ENCODE measurements at places on chromosomes 2 and 18.
A peak's percentile ranks its signal among the peaks of the same experiment; 100 is the strongest.

GRCh38 chr2:11122380-11122779 lies 32.9 kb upstream of the SLC66A3 start:
- DNase-seq = no peak

- no peak for DNase-seq
Observed at GRCh38 chr2:220455351-220455990, 828.0 kb downstream of the SLC4A3 start.

GRCh38 chr18:35049111-35050027 lies 8.2 kb downstream of the MAPRE2 start:
- no peak for DNase-seq

DNA sequence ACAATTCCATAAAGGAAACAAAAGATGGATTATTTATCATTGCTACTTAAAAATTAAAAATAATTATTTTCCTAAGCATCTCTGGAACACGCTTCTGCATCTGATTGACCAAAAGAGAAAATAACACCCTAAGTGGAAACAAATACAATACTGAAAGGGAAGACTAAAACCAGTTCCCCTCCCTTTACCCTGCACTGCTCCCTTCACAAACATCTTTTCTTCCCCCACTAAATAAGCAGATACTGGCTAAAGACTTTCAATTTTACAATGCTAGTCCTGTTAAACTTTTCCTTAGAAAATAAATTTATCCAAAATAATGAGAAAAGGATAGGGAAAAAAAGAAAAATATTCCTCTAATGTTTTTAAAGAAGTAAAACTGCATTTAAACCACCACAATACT lies 4.3 kb downstream of the NCKAP1 start:
- no peak for DNase-seq

DNA sequence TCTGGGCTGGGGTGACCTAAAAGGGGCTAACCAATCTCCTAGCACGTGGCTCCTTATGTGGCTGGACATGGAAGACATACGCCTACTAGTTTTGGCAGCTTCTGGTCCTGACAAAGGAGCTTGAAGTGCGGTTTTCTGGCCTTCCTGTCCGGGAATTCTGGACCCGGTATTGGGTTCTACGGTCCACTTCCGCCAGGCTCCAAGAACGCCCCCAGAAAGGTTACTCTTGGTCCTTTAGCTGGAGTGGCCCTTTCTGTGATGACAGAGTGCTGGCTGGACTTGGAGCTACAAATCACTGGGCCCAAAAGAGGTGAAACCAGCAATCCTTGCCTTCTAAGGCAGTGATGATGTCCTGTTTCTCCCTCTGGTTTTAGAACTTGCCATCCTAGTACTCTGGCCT lies 164.2 kb upstream of the EPAS1 start:
- no peak for DNase-seq

- DNase-seq = no peak
Observed at GRCh38 chr18:57961411-57961810, 82.6 kb upstream of the NEDD4L start.

- no peak for DNase-seq
Observed at GRCh38 chr18:76405681-76406356, 89.2 kb downstream of the ZNF516 start.

- DNase-seq = no peak
Observed at GRCh38 chr2:3399381-3399780, 19.9 kb downstream of the TRAPPC12 start.

GRCh38 chr2:114800371-114800770 lies 357.9 kb downstream of the DPP10 start:
- no peak for DNase-seq

GRCh38 chr2:218216336-218216673 lies 684 bp upstream of the ARPC2 start:
- no peak for DNase-seq

DNA sequence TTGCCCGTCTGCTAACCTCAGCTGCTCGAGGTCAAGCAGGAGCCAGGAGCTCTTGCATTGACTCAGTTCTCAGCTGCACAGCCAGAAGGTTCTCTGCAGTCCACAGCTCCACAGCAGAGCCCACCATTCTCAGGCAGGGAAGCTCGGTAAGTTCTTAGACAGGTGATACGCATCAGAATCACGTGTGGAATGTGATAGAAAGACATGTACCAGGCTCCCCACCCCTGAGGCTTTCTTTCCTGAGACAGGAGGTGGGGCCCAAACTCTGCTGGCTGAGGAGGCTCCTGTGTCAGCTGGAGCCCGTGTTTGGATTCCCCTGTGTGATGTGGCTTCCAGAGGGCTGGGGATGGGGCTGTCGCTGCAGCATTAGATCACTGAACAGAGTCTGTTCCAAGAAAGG lies 28.0 kb downstream of the DIPK1C start:
- DNase-seq = no peak

- DNase-seq = no peak
Observed at GRCh38 chr2:10410001-10410822, 37.9 kb downstream of the ODC1 start.

- DNase-seq = no peak
Observed at GRCh38 chr18:63844254-63844653, 43.3 kb upstream of the SERPINB2 start.

DNA sequence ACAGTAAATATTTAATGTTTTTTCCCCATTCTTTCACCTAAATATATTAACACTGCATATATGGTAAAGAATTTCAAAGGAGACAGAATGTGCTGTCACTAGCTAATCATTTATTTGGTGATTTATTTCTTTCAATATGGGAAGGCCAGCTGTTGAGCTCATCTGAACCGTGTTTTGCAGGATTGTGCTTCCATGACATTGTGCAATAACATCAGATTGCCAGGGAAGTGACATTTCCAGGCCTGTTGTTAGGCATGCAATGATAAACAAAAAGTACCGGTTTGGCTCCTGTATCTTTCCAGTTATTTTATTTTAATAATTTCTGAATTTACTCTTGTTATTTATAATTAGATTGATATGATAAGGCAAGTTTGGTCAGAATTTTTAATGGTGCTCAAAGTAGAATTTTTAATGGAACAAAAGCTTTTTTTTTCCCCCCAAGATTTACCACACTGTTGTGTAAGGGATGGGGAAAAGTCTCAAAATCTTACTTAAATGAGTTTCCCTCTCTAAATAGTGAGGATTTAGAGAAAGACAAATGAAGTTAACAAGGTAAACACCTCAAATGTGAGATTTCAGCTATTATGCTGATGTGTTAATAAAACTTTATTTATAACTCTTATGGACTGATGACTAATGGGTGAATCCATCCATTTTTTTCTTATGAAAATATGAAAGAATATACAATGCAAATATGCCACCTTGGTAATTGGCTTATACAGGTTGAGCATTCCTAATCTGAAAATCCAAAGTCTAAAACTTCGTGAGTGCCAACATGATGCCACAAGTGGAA lies 52.7 kb downstream of the MALT1 start:
- DNase-seq = no peak

- no peak for DNase-seq
Observed at GRCh38 chr2:97967216-97967592, 28.5 kb downstream of the TMEM131 start.

GRCh38 chr2:38959938-38960608 lies 70.4 kb downstream of the ARHGEF33 start:
- peak; percentile 77 for DNase-seq

GRCh38 chr2:46131-46470 lies 204 bp downstream of the FAM110C start:
- no peak for DNase-seq

DNA sequence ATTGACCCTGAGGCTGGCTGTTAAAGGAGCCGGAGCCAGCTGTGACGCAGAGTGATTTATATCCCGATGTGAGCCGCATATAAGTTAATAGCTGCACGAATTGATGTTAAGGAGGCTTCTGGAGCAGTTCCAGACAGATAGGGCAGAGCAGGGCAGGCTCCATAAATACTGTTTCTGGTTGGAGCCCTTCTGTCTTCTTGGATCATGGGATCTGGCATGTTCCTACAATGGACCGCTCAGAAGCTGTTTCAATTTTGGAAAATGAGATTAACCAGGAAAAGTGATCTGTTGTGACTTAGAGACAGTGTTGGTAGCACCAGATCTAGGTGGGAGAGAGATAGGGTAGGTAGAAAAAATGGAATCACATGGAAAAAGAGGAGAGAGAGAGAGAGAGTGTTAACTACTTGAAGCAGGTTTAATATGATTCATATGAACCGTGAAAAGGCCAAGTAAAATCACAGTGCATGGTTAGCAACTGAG lies 4.8 kb upstream of the IGFBP5 start:
- DNase-seq = no peak

GRCh38 chr2:14778015-14778414 lies 145.5 kb downstream of the LRATD1 start:
- no peak for DNase-seq

DNA sequence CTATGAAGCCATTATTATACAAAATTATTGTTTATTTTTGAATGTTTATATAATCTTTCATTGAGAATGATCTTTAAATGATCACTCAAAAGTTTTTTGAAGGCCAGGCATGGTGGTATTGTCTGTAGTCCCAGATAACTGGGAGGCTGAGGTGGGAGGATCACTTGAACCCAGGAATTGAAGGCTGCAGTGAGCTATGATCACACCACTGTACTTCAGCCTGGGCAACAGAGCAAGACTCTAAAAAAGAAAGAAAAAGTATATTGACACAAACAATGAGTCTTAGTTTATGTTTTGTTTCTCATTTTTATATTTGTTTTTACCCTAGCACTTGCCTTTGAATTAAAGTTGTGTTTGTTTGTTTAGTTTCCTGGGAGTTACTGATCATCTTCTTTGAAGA lies 2.3 kb downstream of the TWSG1 start:
- no peak for DNase-seq

- no peak for DNase-seq
Observed at GRCh38 chr2:238945433-238946150, 97.7 kb downstream of the TWIST2 start.

DNA sequence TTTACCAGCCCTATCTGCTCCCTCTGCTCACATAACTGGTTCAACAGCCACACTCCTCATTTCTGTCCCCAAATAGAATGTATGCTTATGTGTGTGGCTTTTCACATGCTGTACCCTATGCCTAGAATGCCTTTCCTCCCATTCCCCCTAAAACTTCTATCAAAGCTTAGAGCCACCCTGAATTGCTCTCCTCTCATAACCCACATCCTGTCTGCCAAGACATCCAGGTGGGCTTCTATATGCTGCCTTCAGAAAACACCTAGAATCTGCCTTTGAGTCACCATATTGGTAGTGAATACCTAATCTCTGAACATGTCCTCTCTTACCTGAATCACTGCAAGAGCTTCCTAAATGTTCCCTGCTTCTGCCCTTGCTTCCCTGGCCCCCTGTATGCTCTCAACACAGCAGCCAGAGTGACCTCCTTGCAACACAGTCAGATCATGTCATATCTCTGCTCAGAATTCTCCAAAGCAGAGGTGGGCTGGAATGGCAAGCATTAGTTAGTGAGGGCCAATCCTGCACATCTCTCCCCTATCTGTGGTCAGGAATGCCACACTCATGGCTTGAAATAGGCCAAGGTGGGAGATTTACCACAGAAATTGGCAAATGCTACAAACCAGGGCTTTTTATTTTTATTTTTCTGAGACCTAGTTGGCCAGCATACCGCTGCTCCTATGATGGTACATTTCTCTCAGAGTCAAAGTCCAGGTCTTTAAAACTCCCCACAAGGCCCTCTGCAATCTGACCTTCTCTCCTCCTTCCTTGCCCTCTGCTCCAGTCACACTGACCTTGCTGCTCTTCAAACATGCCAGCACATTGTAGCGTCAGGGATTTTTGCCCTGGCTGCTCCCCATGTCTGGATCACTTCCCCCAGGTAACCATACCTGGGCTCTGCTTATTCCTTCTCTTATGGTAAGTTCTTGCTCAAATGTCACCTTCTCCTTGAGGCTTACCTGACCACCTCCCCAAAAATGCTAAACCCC lies 111.8 kb upstream of the STON1 start:
- peak; percentile 74 for DNase-seq

DNA sequence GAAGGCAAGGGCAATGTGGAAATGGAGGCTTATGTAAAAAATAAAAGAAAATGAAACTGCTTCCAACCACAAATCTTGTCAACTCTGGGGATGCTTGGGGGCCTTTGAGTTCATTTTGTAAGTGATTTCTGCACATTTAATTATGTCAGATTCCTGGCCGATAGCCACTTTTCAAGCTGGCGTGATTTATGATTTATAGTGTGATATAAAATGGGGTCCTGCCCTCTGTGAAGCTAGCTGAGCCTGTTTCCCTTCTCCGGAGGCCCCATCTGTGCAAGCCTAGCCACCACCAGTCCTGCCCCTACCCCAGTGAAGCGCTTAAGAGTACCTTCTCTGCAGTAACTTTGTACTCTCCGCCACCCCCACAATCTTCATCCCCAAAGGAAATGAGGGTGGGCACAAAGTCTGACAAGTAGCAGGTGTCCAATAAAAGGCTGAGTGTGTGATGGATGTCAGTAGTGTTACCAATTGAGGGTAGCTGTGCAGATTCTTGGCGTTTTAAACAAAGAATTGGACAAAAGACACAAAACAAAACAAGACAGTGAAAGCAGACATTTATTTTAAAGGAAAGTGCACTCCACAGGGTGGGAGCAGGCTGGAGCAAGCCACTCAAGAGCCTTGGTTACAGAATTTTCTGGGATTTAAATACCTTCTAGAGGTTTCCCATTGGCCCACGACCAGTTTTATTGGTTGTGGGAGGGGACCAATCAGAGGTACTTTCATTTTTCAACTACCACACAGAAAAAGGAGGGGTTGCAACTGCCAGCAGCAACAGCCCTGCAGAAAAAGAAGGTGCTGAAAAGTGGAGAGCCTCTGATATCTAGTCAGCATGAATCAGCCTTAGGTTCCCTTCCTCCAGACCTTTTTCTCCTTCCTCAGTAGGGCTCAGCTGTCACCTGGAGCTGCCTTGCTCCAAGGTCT lies 39.0 kb upstream of the SIX3 start:
- DNase-seq = no peak

GRCh38 chr2:1546023-1546591 lies 132.8 kb downstream of the TPO start:
- no peak for DNase-seq

DNA sequence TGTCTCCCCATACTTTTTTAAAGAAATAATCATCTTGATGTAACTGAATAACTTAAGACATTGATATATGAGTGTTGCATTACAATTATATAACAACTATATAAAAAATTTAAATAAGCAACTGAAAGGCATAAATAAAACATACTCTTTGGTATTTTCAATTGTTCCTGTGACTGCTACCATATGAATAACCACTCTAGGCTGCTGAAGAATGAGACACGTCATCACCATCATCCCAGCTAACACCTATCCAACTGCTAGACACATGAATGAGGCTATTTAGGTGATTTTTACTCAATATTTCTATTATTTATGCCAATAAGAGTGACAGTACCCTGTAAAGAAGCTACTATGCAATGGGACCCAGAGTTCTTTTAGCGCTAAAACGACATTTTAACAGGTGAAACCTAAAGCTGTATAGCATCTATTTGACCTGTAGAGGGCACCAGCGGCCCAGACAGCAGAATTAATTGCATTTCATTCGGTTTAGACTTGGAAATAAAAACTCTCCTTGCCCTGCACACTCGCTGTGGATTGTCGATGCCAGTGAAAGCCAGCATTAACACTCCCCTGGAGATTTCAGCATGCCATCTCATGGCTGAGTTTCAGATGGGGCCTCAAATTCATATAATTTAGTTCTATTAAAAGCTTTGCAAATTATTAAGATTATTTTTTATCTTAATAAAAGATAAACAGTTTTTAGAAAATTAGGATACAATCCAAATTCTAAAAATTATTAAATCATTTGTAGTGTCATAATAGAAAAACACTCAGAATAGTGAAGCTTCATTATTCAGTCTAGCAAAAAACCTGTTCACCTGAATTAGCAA lies 89.4 kb upstream of the MAP2 start:
- peak; percentile 37 for DNase-seq
